8988T (cell line): ENCODE measurements at places on chromosomes 7 and 10.
A peak's percentile ranks its signal among the peaks of the same experiment; 100 is the strongest.

DNA sequence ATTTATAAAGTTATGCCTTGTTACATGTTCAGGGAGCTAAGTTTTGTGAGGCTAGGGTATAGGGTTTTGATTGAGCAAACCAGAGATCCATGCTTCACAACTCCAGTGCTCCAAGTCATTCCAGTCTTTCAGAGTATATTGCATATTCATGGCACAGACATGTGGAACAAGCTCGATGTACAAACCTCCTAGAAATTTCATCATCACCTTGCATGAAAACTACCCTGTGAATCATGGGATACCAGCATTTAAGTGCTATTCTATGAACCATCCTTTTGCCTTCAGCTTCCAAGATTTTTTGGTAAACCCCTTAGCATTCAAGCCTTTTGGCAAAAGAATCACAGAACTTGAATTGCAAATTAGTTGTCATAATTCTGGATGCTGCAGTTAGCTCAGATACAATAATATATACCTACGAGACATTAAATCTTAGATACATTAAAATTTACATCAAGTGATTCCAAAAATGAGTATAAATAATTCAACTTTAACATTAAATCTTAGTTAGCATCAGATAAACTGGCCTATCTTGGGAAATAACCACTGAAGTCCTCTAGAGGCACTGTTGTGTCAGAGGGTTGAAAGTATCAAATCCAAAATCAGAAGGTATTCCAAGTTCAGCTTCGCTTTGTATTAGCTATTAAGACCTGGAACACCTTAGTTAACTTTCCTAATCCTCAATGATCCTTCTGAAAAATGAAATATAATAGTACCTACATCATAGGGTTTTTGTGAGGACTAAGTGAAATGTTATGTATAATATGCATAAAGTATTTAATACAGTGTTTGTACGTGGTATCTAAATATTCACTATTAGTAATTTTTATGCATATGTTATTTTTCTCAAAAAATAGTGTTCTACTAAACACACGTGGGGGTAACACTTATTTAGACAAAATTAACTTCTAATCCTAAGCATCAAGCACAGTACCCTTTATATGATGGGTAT lies 55.5 kb upstream of the CABCOCO1 start:
- DNase-seq = no peak

GRCh38 chr10:50621968-50622705 lies 1.6 kb downstream of the SGMS1 start:
- peak; percentile 59 for DNase-seq

- DNase-seq = no peak
Measured at GRCh38 chr10:24097751-24098207, 111.2 kb upstream of the KIAA1217 start.

DNA sequence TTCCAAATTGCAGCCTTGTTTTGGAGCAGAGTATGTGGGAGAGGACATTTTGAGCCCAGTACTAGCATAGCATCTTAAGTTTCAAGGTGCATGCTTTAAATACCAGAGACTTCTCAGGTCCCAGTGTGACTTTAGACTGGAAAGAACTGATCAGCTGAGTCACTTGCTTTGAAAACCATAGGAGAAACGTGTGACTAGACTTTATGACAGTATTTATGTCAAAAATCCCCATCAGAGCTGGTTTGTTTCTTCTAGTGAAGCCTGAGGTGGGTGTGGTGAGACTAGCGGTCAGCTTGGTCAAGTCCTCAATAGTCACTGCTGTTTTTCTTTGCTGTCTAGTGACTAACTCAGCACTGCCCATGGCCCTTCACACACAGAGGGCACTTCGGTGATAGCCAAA lies 724.2 kb downstream of the GATA3 start:
- DNase-seq = no peak

GRCh38 chr7:158472596-158472995 lies 115.0 kb downstream of the PTPRN2 start:
- DNase-seq = no peak

- DNase-seq = no peak
Measured at GRCh38 chr10:29541422-29542210, 93.2 kb downstream of the SVIL start.
